T-helper 17 cell (primary cell): ENCODE measurements at places on chromosomes 11 and 22.

DNA sequence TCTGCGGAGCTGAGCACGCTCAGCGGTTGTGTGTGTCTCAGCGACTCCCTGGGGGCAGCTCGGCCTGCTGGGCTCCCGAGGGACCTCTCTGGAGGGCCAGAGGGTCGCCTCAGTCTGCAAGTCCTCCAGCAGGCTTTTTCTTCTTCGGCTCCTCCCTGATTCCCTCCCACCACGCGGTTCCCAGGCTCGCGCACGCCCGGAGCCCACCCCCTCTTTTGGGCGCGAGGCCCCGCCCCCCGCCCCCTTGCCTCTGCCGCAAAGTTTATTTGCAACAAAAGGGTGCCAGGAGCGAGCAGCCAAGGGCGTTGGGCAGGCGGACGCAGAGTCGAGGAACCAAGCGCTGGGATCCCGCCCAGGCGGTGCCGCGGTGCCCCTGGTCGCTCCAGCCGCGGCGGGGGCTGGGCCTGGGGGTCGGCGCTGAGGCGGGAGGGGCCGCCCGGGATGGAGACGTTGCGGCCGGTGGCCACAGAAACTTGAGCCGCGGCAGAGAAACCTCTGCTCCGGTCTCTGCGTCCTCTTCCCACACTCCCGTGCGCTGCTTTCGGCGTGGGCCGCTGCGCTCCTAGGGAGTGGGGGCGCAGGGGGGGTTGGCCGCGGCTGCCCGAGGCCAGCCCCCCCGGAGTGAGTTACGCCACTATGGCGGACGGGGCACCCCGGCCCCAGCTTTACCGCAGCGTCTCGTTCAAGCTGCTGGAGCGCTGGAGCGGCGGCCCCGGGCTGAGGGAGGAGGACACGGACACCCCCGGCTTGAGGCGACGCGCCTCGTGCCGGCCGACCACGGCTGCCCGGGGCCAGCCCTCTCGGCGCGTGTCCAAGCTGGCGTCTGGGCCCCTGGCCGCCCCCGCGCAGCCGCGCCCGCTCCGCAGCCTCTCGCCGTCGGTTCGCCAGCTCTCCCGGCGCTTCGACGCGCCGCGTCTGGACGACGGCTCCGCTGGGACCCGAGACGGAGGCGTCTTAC, at the start of gene ARHGEF17:
TSS of gene ARHGEF17 (plus strand) at position 274 of the 958 bp plus-strand sequence. CDS start at position 637, 363 bp downstream.
- DNase-seq = no peak

GRCh38 chr22:37797874-37798500, 9.7 kb upstream of the GCAT start:
- no peak for DNase-seq

DNA sequence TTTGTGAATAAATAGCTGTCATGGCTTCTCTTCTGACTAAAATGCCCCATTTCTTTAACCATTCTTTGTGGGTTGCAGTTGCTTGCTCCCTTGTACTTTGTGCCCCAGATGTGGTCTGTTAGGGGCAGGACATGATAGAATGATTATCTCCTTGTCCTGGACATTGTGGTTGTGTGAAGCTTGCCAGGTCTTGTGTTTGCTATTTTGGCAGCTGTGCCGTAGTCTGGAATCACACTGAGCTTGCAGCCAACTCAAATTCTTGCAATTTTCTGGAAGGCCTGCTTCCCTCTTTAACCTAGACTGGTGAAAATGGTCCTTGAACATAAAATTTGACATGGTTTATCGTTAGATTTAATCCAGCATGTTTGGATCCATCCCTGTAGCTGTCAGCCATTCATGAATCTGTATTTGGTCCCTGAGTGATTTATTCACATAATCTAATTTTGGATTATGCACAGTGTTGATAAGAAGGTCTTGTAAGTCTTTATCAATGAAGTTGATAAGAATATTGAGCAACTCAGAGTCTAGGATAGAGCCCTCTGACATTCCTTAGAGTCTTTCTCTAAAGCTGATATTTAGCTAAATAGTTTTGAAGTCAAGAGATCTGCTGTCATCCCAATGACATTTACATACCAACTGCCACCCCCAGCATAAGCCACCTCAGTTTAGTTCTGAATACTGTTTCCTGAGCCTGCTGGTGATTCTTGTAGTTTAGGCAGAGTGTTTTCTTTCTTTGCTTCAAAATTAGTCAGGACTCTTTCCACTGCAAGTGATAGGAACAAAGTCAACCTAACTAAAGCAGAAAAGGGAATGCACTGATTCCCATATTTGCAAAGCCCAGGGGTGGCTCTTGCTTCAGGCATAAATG, 9.8 kb downstream of the SPON1 start:
- no peak for DNase-seq

DNA sequence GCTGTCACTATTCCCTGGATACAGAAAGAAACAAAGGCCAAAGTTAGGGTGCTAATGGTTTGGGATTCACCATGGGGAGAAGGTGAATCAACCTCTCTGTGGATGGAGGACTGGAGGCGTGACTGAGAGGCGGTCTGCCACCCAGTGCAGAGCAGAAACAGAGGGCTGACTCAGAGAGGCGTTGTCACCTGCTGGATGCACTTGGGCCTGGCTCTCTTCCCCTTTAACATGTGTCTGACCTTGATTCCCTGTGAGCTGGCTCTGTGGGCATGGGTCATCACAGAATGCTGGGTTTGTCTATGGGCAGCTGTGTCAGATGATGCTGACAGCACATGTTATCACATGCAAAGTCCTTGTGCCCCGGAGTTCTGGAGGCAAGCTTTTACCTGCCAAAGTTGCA, 75.9 kb downstream of the LDLRAD3 start:
- no peak for DNase-seq

GRCh38 chr11:96365493-96365892, 22.5 kb upstream of the MAML2 start:
- DNase-seq = no peak

GRCh38 chr11:45988921-45989320, 66.5 kb downstream of the LARGE2 start:
- DNase-seq = no peak

- no peak for DNase-seq
Measured at GRCh38 chr11:71476031-71476430, 23.0 kb downstream of the NADSYN1 start.

GRCh38 chr11:47595029-47595428, 818 bp upstream of the C1QTNF4 start:
- no peak for DNase-seq

- DNase-seq = no peak
Measured at GRCh38 chr11:13955971-13956421, 6.5 kb upstream of the SPON1 start.

GRCh38 chr11:69931060-69931910, 112.1 kb upstream of the FGF3 start:
- no peak for DNase-seq

DNA sequence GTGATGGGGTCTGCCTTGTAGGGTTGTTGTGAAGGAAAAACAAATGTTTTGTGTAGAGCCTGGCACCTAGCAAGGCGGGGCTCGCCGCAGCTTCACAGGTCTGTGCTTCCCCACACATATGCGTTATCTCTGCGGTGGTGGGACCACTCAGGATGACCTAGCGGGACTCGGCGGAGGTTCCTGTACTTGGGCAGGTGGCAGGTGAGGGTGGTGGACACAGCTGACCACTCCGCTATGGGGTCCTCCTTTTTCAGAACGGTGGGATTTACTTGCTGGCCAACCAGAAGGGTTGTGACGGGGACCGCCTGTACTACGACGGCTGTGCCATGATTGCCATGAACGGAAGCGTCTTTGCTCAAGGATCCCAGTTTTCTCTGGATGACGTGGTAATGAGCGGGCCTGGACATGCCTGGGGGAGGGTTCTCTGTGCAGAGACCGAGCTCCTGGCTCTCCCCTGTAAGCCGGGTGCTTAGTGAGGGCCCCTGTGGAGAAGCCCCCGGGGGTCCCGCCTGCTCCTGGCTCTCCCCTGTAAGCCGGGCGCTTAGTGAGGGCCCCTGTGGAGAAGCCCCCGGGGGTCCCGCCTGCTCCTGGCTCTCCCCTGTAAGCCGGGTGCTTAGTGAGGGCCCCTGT, 21.3 kb downstream of the NADSYN1 start:
- no peak for DNase-seq

DNA sequence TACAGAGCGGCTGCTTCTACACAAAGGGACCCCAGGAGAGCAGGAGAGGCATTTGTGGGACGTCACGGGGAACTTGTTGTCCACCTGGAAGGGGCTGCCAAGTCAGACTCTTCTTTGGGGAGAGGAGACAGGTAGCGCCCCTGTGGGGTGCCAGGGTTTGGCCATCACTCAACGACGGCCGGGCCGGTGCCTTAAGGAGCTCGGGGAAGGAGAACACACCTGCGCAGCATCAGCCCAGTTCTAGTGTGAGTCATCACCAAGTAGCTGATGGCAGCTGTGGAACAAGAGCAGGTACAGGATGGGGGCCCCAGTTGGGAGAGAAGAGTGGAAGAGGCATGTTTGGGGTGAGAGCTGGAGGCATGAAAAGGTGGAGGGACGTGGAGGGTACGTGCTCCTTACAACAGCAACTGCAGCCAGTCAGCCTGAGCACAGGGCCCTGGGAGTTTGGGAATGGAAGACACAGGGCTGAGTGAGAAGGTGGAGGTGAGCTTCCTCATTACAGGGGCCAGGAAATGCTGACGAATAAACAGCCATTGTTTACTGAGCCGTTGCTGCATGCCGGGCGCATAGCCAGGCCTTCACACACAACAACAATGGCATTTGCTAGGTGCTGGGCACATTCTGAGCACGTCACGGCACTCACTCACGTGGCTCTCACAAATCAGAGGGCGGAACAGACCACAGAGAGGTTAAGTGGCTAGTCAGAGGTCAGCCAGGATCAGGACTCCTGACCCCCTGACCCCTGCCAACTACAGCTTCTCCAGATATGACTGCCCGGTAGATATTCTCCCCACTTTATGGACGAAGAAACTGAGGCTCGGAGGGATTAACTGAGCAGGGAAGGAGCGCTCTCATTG, 29.1 kb upstream of the TP53I11 start:
- DNase-seq = no peak

GRCh38 chr22:32164075-32164860, 5.2 kb upstream of the C22orf42 start:
- DNase-seq = no peak

DNA sequence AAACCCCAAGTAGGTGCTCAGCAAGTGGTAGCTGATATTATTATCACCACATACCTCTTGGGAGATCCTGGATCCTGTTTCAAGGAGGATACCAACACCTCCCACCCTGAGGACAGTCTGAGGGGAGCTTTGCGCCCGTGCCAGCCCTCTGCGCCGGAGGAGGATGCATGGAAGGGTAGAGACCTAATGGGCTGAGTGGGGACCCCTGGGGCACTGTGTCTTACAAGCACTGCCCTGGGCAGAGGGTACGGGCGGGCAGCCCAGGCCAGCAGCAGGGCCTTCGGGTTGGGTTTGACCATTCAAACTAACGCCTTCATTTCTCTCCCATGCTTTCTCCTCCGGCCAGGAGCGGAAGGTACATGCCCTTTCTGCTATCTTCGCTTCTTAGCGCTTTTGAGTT, 26.3 kb downstream of the MYBPC3 start:
- DNase-seq = no peak

GRCh38 chr11:96384156-96384555, 5.6 kb downstream of the CCDC82 start:
- no peak for DNase-seq

- no peak for DNase-seq
Measured at GRCh38 chr11:26782220-26782965, 60.5 kb upstream of the SLC5A12 start.

DNA sequence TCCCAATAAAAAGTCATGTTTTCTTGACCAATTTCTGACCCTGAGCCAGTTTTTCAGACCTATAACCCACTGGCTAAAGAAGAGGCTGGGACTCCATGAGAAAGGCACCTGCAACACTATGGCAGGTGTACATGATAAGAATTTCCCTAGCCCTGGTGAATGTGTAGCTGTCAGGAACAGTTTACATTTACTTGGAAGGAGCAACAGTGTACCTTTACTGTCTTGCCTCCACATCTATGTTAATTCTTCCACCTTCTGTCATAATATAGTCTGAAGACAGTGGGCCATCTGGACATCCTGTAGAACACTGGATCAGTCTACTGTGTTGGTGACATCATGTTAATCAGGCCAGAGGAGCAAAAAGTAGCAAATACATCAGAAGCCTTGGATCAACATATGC, 72.1 kb upstream of the CD82 start:
- DNase-seq = no peak

- no peak for DNase-seq
Measured at GRCh38 chr22:23609983-23610781, 21.9 kb downstream of the DRICH1 start.

DNA sequence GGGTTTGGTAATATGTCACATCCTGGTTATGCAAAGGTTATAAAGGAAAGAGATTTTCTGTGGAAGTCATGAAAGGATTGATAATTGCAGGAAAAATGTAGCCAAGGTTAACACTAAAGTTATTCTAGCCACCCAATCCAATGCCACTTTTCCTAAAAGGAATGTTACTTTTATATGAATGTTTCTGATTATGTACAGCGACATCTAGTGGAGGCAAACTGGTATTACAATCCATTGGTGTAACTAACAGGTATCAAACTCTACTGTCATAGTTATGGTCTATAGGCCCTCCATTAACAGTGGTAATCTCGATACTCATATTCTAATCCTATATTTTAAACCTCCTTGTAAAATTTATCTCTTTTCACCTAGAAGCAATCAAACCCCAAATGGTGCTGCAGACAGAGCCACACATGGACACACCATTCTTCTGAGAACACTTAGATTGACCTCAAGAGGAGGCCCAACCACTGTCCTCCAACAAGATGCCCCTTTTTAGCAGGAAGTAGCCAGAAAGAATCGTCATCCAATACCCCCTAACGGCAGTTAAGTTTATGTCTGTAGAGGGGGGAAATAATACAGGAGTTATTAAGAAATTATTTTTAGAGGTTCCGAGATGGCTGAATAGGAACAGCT, 74.9 kb upstream of the RAG2 start:
- DNase-seq = no peak

DNA sequence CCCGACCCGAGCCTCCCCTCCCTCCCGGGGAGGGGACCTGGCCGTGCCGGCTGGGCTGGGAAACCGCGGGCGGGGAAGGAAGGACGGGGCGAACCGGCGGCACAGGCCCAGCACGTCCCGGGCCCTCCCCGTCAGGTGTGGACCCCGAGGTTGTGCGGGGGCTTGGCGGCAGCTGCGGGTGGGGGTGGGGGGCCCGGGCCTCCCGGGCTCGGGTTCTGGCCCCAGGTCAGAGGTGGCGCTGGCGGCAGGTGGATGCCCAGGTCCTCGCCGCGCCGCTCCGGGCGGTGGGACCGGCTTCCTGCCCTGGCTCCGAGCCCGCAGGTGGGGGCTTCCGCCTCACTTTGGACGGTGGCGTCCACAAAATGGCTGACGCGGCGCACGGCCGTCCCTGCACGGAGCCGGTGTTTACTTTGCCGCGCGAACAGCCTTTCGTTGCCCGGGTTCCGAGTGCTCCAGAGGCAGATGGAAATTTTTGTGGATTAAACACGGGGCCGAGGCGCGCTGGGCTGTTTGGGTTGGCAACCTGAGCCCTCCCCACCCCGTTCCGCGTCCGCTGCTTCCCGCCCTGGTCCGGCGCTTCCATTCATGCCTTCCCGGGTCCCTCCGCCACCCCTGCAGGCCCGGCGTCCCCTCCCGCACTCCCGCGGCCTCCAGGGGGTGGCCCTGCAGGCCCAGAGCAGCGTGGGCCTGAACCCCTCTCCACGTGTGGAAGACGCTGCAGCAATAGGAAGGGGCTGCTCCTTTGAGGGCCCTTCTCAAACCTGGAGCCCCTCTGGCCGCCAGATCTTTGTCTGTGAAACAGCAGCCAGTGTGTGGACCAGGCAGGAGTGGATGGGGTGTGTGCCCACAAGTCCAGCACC, 92.0 kb upstream of the KCNQ1OT1 start:
- peak; percentile 10 for DNase-seq
